ENCODE measurements at places on chromosomes 1 and 21.

- DNase-seq, result no peak
Measured at GRCh38 chr21:42426876-42427480, 23.3 kb downstream of the UBASH3A start.

GRCh38 chr1:113027449-113027848 lies 45.5 kb upstream of the LRIG2 start:
- DNase-seq, result no peak

DNA sequence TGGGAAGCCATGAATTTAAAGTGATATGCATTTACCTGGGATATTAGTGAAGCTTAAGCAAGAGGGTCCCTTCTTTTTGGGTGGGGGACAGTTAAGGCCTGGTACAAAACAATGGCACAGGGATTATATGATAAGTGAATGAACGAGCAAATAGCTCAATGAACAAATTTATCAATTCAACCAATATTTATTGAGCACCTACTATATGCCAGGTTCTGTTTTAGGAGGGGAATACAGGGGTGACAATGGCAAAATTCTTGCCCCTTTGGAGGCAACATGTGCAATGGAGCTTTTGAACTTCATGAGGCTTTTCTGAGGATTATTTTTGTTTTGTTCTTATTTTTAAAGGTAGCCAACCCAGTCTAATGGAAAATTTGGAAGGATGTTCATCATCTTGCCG lies 68.2 kb downstream of the FOXD2 start:
- no peak for DNase-seq

- DNase-seq, result no peak
Measured at GRCh38 chr1:3134381-3135072, 65.5 kb downstream of the PRDM16 start.

Data from glutamatergic neuron (in vitro differentiated cells).